ENCODE measurements at places on chromosomes 6 and 20.

DNA sequence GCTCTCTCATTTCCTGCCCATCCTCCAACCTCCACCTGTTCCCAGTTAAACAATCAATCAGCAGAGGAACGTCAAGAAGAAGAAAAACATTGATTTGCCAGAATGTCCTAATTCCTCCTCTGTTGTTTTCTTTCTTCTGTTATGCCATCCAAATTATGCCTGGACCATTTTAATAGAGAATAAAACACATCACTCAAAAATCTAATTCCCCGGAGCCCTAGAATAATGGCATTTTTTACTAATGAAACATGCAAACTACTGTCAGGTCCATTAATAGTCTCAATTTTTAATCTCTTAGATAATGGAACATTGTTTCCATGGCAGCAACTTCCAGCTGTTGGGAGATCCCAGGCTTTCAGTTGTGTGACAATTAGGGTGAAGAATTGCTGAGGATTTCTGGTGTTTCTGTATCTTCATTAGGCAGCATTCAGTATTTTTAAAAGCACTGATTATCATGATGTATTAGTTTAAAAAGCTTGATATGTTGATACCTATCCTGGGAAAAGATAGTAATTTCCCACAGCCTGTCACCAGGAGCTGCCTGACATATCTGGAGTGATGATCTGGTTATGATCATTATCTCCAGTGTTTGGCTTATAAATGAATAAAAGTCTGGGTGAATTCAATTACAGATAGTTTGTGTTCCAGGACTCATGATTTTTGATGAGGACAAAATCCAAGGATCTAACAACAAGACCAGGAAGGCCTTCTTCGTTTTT lies 209.8 kb downstream of the TPBG start:
- DNase-seq: no peak

DNA sequence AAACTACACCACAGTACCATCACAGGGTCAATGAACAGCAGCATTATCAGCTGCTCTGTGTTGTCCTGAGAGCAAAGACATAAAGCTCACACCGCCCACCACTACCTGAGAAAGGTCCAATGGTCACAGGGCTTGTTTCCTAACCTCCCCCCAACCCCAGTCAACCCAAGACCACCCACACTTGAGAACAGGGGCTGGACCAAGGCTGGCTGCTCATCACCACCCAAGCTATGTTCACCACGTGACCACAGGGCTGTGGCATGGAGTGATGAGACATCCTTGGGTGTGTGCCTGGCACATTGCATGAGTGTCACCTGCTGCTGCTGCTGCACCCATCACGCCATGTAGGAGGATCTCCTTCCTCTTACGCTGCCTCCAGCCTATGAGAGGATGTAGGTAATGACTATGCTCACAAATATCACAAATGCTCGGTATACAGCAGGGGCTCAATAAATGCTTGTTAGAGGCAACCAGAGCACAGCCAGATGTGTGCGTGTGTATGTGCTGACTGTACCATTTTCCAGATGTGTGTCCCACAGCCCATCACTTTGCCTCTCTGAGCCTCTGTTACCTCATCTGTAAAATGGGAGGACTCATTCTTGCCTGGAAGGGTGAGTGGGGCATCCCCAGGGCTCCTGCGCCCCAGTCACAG lies 23.3 kb upstream of the SIRPA start:
- no peak for DNase-seq

- no peak for DNase-seq
Observed at GRCh38 chr6:33607784-33608161, 13.3 kb upstream of the ITPR3 start.

GRCh38 chr20:6495907-6496306 lies 271.6 kb upstream of the BMP2 start:
- DNase-seq: no peak

DNA sequence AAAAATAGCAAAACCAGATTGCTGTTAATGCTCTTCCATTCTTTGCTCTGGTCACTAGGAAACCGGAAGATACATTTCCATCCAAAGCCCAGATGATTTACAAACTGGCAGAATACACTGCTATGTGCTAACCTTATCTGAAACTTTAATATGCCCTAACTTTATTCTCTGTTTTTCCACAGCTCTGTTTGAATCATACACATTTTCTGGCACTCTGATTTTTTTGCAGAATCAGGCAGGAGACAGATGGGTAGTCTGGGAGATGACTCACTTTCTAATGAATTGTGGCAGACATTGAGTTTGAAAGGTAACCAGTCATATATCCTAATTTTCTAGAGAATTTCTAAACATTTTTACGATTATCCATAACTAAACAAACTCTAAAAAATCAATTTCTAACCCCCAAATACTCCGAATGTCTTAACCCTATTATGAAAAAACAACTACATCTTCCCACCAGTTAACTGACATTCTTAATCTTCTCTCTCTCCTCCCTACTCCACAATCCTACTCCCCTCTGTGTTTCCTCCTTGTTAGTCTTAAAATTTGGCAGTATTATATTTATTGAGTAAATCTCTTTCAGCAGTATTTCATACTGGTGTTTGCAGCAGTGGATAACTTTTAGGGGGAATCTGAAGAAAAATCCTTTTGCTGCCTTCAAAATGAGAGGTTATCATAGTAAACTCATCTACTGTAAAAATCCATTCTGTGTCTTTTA lies 63.5 kb downstream of the MAN1A1 start:
- no peak for DNase-seq

- DNase-seq: no peak
Observed at GRCh38 chr6:111564482-111564945, 41.2 kb downstream of the TRAF3IP2 start.

- DNase-seq: no peak
Observed at GRCh38 chr20:5845681-5846615, 95.7 kb downstream of the SHLD1 start.

DNA sequence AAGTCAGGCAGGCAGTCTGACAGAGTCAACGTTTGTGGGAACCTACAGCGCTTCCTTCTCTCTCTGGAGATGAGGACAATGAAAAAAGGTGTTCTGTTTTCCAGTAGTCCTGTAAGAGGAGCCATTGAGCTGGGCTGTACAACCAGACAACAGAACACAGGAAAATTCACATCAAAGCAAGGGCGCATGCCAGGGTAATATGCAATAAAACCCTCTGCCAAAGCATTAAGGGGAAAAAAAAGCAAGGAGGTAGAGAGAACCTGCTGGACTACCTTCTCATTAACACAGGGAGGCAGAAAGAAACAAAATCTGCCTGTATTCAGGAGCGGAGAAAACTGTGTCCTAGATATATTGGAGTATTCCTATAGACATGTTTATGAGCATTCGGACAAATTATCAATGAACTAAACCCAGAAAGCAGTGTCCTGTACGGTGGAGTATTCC lies 1.3 kb downstream of the RNF24 start:
- DNase-seq: no peak

DNA sequence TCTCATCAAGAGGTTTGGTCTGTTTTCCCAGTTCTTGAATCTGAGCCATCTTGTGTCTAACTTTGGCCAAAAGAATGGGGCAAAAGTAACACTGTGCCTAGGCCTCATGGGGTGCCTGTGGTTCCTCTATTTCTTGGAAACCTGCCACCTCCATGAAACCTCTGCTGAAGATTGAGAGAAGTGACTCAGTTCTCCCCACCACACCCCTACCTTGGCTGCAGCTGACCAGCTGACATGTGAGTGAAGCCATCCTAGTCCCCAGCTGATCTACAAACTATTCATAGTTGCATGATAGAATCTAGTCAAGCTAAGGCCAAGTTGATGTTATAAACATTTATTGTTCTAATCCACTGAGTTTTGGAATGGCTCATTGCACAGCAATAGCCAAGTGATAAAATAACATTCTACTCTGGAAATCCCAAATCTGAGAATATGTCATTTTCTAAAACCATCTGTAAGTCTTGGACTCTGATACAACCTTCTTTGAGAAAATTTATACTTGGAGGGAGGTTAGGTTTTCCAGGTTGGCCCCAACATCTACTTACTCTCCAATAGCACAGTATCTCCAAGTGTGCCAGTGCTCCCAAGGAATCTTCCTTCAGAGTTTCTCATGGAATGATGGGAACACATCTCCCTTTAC lies 107.0 kb upstream of the SMLR1 start:
- DNase-seq: no peak

DNA sequence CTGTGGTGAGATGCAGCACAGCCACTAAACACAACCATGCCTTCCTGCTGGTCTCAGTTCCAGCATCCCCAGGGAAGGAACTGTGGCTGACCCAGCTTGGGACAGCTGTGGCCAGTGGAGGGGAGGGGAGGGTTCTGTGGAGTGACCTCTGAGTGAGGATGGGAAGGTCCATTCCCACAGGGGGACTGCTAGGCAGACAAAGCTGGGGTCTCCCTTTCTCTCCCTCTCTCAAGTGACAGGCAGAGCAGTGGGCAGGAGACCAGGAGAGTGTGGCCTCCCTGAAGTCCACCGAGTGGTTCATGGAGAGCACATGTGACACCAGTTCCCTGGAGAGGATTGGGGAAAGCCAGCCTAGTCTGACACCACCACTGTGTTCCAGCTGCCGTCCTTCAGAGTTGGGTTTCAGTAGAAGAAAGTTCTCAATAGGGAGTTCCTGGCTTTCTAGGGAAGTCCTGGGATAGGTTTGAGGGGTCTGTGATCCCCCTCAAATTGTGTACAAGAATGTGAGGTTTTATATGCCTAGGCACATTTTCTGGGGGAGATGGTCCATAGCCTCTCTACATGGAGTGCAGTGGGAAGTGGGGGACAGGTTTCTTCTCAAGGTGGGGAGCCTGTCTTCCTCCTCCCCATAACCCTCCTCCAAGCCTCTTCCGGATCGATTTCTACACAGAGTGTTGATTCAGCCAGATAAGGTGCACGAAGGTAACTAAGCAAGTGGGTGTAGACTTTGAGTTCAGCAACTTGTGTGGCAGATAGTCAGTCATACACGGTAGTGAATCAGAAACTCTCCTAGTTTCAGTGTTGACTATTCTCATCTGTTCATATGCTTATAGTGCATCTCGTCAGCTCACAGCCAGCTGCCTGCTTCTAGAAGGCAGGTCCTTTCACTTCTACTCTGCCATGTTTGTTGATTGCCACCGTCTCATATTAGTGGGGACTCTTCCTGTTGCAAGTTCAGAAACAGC lies 18.9 kb downstream of the MANBAL start:
- DNase-seq: no peak

DNA sequence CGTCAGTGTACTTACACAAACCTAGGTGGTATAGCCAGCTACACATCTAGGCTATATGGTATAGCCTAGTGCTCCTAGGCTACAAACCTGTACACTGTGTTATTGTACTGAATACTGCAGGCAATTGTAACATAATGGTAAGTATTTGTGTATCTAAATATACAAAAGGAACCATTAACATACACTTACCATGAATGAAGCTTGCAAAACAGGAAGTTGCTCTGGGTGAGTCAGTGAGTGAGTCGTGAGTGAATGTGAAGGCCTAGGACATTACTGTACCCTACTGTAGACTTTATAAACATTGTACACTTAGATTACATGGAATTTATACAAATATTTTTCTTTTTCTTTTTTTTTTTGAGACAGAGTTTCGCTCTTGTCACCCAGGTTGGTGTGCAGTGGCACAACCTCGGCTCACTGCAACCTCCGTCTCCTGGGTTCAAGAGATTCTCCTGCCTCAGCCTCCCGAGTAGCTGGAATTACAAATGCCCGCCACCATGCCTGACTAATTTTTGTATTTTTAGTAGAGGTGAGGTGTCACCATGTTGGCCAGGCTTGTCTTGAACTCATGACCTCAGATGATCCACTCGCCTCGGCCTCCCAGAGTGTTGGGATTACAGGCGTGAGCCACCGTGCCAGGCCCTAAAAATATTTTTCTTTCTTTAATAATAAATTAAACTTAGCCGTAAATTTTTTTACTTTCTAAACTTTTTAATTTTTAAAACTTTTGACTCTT lies 15.4 kb upstream of the KIAA1755 start:
- DNase-seq: no peak

DNA sequence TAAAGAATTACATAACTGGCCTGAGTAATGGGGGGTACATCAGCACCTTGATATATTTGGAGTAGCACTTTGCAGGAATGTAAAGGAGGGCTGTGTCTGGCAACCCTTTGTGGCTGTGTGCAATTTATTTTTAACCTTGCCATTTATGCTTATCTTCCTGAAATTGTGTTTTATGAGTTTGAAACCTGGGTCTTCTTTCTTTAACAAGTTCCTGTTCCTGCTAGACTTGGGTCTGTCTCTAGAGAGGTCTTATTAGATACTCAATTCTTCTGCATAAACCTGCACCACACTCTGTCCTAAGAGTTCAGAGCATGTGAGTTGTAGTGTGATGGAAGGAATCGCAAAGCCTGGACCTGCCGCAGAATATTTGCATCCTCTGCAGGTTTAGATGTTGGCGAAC lies 181.0 kb downstream of the JARID2 start:
- DNase-seq: no peak

DNA sequence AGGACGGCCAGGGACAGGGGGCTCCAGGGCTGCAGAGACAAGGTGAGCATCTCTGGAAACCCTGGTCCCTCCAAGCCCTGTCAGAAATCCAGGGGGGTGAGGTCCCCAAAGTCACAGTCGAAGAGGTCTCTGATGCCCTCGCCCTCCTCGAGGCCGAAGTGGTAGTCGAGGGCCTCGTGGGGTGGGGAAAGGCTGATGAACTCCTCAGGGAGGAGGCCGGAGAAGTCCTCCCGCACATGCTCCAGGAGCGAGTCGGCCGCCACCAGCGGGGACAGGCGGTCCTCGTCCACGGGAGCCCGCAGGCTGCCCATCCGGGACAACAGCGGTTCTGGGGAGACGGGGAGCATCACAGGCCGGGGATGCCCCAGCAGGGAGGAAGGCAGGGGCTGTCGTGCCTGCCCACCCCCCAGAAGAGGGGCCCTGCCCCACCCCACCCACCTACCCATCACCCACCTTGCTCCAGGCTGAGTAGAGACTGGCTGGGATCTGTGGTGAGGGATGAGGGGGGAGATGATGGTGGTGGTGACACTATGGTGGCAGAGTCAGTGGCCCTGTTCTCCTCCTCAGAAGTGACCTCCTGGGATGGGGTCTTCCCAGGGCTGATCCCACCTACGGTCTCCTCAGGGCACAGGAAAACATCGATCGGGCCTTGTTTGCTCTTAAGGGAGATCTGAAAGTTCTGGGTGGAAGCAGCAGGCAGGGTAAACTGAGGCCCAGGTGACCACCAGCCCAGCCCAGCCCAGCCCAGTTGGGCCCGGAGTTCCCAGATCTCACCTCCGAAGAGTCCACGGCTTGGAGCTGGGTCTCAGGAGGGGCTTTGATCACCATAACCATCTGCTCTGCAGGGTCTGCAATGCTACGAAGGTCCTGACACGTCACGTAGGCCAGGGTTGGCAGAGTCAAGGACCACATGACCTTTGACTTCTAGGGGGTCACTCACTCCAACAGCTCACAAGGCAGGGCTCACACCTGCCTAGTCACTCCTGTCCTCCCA lies 2.7 kb upstream of the NECAB3 start:
- DNase-seq: no peak

GRCh38 chr6:112903361-112903760 lies 556.2 kb downstream of the RFPL4B start:
- DNase-seq: no peak

All from stimulated activated CD4-positive, alpha-beta T cell treated with anti-CD3 and anti-CD28 coated beads, Interleukin-12 subunit alpha, Interleukin-12 subunit beta, amount 100 ng/mL, for 4 hours (primary cell).